ENCODE measurements at places on chromosomes 7 and 10.

DNA sequence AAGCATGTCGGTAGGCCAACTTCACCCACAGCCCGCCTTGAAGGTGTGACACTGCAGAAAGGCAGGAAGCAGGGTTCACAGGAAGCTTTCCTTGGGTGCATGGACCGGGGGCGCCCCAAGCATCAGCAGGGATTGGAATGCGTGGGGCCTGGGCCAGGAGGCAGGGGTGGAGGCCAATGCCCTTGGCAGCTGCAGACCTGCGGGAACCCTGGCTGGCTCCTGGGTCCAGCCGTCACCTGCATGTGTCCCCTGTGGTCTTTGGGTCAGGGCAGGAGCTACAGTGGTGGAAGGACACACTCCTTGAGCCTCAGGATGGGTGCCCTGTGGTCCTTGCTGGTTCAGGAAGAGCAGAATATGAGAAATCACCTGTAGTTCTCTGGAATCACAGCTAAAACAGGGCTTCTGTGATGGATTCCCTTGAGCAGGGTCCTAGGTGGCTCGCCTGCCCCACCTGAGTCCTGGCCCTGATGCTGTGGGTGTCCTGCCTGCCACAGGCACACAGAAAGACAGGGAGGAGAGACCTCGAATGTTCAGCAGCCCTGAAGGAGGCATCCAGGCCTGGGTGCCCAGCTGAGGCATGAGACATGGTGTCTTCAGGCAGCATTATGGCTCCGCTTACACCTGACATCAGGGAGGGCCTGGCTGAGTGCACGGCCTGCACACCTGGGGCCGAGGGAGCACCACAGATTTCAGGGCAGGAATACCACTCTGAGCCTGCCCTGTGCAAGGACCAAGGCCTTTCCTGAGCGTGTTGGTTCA lies 15.1 kb downstream of the ANTXRL start:
- DNase-seq: no peak

DNA sequence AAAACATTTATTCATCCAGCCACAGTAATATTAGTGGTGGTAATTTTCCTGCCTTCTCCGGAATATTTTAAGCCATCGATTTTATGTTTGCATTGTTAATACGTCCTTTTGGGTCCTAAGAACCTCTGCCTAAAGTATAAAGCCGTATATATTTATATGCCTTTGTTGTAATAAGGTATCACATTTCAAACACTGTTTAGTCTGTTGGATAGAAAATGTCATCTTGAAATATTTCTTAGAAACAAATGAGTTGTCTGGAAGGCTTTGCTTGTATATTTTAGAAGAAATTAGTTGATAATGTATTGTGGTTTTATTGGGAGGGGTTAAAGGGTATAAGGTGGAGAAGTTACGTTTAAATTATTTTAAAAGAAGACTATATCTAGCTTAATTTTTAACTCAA lies 11.1 kb downstream of the PRPF18 start:
- no peak for DNase-seq

DNA sequence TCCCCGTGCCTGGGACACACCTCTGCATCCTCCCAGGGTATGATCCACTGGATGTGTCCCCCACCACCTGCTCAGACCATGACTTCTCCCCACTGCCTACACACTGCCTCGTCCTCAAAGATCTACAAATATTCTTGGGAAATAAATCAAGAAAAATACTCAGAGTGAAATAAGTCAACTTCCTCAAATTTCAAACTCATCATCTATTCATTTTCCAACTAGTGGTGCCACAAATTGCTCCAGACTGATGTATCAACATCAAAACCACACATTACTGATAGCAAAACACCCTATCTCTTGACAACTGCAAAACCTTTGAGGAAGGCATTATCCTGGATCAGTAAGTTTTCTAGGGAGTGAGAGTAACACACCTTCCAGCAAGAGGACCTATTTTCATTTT lies 87.7 kb downstream of the GRB10 start:
- no peak for DNase-seq

- no peak for DNase-seq
Measured at GRCh38 chr7:150793569-150794238, 6.5 kb downstream of the TMEM176B start.

DNA sequence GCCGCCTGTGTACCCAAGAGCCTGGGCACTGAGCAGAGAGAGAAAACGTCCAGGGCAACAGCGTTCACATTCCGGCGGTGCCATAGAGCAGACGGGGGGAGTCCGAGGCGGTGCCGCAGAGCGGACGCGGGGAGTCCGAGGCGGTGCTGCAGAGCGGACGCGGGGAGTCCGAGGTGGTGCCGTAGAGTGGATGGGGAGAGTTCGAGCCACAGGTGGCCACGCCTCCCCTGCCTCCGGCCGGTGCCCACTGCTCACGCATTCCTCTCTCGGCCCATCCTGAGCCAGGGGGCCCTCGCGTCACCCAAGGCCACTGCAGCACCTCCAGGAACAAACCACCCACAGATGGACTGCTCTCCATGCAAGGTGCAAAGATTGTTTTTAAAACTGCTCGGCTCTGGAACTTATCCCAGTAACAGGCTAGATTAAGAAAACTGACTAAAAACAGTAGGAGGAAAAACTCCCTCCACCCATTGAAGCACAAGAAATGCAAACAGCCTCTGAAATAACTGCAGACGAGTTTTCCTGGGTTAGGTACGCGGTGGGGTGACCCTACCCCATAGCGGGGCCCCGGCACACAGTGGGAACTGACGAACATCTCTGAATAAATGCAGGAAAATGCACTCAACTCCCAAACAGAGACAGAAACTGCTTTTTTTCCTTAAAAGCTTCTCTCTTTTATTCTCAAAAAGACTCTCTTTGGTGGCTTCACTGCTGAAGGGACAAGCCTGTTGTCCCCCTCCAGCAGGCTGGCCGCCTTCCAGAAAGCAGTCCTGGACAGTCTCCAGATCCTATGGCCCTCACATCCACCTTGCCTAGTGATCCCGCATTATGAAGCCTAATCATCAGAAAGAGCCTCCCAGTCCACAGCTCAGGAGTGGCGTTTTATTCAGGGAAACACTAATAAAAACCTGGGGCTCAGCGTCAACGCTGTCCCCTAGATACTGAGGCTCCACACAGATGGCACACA lies 55.9 kb downstream of the DIP2C start:
- no peak for DNase-seq

- no peak for DNase-seq
Measured at GRCh38 chr7:51154201-51154600, 162.4 kb downstream of the COBL start.

GRCh38 chr10:48976196-48976595 lies 36.6 kb upstream of the LRRC18 start:
- DNase-seq: no peak

GRCh38 chr7:153103202-153103601 lies 343.6 kb downstream of the ACTR3B start:
- no peak for DNase-seq

GRCh38 chr7:157928808-157929425 lies 592.1 kb downstream of the DNAJB6 start:
- no peak for DNase-seq

GRCh38 chr7:1873857-1874589 lies 203.9 kb downstream of the ELFN1 start:
- no peak for DNase-seq

DNA sequence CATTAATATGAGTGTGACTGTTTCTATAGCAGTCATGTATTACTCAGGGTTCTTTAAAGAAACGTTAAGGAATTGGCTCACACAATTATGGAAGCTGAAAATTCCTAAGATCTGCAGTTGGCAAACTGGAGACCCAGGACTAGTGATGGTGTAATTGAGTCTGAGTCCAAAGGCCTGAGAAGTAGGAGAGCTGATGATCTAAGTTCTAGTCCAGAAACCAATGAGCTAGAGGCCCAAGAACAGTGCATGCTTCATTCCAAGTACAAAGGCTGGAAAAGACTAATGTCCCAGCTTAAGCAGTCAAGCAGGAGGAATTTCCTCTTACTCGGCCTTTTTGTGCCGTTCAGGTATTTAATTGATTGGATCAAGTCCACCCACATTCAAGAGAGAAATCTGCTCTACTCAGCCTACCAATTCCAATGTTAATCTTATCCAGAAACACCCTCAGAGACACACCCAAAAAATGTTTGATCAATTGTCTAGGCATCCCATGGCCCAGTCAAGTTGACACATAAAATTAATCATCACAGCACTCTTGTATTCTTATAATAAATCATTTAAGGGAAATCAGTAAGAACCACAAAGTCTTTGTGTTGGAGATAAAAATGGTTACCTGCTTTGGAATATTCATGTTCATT lies 312.1 kb downstream of the PRKG1 start:
- DNase-seq: no peak

DNA sequence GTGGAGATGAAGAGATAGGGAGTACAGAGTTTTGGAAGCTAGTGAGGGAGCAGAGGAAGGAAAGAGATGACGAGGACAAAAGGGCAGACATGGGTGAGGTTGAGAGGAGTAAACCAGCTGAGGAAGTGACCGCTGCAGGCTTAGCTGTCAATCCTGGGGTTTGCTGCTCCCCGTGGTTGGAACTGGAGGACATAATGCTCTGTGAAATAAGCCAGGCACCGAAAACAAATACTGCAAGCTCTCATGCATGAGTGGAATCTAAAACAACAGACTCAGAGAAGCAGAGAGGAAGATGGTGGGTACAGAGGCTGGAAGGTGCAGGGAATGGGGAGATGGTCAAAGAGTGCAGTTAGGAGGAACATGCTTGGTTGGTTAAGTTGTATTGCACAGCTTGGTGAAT lies 482.2 kb upstream of the C7orf33 start:
- no peak for DNase-seq

DNA sequence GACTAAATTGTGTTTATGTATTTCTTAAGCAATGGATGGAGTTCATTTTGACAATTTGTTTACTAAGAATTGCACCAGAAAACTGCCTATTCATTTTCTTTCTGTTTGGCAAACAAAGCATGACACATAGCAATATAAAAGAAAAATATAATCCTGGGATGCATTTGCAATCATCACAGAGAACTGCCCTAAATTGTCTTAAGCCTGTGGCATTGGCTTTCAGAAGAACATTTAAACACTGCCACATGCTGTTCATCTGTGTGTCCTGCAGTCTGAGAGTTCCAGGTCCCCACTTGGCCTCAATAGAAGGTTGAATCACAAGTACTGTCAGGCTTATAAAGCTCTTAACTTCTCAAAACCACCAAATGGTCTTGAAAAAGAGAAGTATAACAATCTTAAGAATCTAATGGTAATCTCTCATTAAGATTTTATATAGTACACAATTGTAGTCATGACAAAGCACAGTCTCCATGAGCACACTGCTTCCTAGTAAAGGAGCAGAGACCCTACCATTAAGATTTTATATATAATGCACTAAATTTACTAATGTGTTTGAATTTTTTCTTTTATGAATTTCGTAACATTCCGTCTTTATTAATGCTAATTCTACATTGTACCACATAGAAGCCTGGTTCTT lies 29.9 kb downstream of the RNLS start:
- no peak for DNase-seq

GRCh38 chr7:135001390-135002165 lies 15.3 kb downstream of the AGBL3 start:
- no peak for DNase-seq

GRCh38 chr7:102101111-102101551 lies 185.5 kb upstream of the SH2B2 start:
- DNase-seq: no peak

GRCh38 chr10:108598831-108599230 lies 1324.5 kb downstream of the XPNPEP1 start:
- no peak for DNase-seq

DNA sequence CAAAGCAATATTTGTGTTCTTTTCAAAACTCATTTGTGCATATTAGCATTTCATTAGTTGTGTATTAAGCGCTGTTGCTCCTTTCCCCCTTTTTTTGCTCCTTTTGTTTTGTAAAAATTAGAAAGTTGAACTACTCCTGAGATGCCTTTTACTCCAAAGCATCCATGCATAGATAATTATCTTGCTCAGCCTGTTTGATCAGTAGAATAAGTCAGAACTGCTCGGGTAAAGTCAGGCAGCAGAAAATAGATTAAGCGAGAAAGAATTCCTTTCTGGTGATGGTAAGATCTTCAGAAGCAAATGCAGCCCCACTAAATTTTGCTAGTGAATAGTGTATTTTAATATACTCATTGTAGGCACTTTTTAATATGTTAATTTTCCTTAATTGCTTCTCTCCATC lies 227.1 kb downstream of the TEX36 start:
- no peak for DNase-seq

DNA sequence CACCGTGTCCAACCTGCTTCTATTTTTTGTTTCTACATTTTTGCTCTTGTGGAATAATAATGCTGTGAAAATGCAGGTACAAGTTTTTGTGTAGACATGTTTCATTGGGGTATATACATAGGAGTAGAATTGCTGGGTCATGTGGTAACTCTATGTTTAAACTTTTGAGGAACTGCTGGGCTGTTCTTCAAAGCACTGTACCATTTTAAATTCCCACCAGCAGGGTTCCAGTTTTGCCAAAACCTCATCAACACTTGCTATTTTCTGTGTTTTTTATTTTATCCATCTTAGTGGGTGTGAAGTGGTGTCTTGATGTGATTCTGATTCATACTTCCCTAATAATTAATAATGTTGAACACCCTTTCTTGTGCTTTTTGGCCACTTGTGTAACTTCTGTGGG lies 138.6 kb downstream of the RGS10 start:
- no peak for DNase-seq

DNA sequence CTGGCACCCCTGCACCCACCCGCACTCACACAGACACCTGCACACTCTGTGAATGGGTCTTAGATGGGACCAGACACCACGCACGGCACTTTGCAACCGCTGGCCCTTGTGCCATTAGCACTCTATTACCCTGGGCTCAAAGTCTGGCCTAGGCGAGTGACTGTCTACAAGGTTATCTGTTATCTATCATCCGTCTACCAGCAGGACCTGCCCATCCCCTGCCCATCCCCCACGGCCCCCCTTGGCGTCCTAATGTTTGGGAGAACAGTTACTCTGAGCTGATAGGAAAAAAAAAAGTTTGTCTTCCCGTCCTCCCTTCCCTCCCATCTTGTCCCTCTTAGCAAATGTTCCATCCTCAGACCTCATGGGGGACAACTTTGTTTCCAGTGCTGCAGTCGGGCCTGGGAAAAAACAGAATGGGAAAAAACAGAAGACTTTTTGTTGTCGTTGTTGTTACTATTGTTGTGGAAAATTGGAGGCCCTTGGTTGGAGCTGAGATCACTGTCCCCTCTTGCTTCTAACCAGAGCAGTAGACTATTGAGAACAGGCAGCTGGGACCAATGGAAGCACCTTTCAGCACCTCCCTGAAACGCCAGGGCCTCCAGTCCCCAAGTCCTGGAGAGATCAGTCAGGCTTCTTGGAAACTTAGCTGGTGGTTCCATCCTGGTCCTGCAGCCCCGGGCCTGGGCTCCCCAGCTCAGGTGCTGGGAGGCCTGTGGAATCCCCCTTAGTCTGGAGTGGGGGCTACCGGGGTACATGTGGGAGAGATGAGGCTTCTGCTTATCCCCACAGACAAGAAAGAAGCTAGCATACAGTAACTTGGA lies 12.2 kb downstream of the UNCX start:
- DNase-seq: no peak

- no peak for DNase-seq
Measured at GRCh38 chr7:138164804-138165203, 88.5 kb downstream of the AKR1D1 start.
